ENCODE measurements at places on chromosomes 11 and 22.

DNA sequence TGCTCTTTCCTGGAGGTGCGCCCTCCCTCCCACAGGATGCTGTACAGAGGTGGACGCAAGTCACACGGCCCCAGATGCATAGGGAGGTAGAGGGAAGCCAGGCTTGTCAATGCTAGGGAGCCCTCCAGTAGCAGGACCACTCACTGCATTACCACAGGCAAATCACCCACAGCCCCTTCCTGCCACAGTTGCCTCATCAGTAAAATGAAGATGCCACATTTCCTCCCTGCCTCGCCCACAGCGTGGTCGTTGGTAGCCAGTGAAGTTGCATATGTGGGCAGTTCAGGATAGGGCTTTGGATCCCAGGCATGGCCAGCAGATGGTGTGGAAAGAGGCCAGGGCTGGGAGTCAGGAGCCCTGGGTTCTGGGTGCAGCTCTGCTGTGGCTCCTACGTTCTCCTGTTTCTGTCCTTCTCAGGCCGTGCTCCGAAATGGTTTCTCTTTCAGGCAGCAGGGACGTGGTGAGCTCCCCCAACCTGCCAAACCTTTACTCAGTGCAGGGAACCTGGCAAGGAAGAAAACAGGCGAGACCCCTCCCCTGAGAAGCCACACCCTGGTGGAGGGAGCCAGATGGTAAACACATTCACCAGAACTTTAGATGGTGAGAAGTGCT, 22.6 kb downstream of the DAGLA start:
- no peak for DNase-seq

DNA sequence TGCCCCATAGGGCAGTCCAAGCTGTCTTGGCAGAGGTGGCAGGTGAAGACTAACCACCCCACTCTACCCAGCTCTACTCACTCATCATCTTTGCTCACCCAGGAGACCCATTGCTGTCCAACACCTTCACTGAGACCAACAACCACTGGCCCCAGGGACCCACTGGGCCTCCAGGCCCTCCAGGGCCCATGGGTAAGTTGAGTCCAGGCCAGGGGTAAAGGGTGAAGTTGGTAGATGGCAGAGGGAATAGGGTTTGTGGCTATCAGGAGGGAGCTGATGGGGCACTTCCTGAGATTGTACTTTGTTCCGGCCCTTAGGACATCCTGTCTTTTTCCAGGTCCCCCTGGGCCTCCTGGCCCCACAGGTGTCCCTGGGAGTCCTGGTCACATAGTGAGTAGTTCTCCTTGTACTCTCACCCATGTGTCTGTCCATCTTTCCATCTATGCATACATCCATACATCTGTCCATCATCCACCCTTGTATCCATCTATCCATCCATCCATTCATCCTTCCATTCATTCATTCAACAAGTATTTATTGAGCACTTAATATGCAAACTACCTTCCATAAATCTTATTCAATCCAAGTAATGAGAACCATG, 27.7 kb downstream of the EMID1 start:
- DNase-seq: peak; percentile 1

DNA sequence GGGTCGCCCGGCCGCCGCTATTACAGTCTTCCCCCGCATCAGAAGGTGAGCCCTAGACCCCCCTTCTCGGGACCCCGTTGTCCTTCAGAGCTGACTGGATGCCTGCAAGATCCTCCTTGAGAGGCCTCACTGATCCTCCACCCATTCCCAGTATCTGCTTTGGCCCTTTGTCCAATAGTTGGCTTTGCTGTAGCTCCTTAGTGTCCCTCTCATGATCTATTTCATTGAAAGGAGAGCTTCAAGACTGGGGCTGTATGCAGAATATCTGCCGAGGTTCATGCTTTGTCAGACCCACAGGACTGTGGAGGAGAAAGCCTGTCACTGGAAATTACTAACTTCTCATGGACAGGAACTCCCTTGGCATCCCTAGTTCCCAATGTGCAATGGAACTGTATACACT, 499 bp downstream of the DLAT start:
- DNase-seq: no peak

- DNase-seq: no peak
These were observed 1.3 kb downstream of the ELMOD1 start for GRCh38 chr11:107592231-107592590.

All from glutamatergic neuron (in vitro differentiated cells).